Hematopoietic multipotent progenitor cell treated with erythropoietin and hydrocortisone succinate and interleukin-3 and kit ligand, for 6 days (in vitro differentiated cells): ENCODE measurements at places on chromosomes 12 and 14.

DNA sequence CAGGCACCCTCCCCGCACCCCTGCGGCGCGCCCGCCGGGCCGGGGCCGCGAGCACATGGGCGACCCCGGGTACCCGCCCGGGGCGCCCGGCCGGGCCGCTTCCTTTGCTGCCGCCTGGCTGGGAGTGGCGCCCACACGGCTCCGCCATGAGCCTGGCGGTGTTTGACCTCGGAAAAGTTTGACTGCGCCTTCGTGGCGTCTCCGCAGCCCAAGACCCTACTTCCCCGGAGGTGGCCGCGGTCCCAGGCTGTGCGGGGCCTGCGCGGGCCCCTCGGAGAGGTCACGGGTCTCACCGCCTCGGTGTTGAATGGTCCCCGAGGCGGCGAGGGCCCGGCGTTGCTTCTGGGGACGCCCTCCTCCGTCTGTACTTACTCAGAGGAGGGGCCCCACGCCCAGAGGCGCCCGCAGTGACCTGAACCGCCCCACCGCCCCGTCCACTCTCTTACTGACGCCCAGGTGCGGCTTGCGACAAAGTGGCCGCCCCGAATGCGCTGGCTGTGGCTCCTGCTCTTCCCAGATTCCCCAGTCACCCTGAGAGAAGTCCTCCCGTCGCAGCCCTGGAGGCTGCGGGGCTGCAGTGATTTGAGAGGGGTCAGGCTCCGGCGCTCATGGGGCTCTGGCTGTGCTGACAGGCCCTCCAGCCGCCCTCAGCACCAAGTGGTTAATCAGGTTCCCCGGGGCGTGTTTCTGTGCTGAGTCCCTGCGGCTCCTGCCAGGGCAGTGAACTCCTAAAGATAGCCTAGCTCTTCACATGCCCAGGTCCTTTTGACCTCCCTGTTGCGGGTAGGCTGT lies 5.8 kb downstream of the KMT5A start:
- peak; percentile 61 for DNase-seq

- DNase-seq: no peak
These were observed 174.1 kb upstream of the PDZRN4 start for GRCh38 chr12:41013881-41014642.

DNA sequence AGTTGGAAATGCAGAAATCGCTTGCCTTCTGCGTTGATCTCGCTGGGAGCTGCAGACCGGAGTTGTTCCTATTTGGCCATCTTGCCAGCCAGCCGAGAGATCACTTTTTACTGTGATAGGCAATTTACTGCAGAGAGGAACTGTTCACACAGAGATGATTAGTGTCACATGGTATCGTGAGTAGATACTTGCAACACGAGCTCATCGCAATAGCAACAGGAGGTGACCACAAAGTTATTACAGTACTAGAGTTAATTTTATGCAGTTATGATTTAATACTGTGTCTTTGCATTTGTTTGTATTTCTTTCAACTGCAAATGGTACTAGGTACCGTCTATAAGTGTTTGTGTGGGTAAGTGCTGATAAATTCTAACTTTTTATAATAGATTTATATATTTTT lies 27.8 kb downstream of the NOPCHAP1 start:
- peak; percentile 8 for DNase-seq

DNA sequence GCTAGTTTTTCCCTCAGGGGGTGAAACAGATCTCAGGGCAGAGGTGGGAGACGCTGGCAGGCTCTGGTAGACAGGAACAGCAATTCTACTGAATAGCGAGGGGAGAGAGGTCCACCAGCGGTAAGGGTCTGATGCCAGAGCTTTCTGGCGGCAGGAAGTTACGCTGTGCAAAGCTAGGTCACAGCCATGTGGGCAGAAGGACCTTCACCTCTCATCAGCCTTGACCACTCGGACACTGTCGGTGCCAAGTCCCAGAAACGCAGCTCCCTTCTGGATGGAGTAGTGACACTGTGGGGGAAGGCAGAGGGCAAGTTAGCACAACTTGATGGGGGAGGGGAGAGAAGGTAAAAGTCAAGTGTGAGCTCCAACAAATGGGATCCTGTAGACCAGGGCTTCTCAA lies 10.3 kb upstream of the ZNF740 start:
- no peak for DNase-seq

DNA sequence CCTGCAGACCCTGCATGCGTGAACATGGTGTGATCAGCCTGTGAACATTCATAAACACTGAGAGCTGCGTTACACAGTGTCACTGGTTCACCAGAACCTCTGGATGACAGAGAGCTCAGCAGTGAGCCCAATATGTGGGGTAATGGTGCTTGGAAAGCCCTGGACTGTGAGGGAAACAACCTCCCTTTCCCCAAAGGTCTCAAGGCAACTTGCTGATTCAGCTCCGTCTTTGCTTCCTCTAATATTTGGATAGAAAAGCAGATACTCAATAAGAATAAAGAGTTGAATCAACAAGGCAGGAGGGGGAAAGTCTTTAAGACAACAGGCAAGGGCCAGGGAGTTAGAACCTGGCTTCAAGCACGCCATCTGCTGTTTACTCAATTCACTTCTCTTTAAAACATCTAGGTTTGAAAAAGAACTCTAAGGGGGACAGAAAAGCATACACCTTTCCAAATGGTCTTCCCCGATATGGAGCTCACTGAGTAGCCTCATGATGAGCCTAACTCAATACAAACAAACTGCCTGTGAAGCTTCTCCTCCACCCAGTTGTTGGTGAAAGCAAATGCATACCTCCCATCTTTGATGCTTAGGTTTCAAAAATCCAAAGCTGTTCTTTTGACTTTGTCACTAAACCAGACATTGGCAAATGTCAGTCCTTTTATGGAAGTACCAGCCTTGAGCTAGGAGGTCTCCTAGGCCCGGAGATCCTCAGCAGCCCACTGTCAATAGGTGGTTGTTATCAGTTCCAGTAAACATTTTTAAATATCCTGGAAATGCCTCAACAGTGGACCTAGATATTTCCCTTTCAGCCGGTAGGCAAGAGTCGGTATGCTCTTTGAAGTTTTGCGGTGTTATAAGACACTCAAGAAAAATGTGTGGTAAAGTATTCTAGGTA lies 76.1 kb downstream of the SAMD4A start:
- peak; percentile 32 for DNase-seq

DNA sequence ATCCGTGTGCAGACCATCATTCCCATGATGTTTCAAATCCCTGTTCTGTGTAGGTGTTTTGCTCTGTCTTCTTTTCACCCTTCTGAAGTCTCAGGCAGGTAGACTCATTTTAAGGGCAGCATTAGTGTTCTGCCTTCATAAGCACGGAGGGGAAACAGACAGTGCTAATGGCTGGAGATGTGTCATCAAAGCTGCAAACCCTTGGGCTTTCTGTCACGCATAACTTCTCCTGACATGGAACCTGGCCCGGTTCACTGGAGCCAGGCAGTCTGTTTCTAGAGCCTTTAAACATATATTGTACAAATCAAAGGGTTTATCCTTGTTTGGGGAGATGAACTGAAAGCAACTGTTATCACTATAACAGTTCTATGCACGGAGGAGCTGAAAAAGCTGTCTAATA lies 141.4 kb downstream of the TMEM132D start:
- no peak for DNase-seq

GRCh38 chr14:105414456-105415371 lies 4.9 kb upstream of the MTA1 start:
- DNase-seq: peak; percentile 85

DNA sequence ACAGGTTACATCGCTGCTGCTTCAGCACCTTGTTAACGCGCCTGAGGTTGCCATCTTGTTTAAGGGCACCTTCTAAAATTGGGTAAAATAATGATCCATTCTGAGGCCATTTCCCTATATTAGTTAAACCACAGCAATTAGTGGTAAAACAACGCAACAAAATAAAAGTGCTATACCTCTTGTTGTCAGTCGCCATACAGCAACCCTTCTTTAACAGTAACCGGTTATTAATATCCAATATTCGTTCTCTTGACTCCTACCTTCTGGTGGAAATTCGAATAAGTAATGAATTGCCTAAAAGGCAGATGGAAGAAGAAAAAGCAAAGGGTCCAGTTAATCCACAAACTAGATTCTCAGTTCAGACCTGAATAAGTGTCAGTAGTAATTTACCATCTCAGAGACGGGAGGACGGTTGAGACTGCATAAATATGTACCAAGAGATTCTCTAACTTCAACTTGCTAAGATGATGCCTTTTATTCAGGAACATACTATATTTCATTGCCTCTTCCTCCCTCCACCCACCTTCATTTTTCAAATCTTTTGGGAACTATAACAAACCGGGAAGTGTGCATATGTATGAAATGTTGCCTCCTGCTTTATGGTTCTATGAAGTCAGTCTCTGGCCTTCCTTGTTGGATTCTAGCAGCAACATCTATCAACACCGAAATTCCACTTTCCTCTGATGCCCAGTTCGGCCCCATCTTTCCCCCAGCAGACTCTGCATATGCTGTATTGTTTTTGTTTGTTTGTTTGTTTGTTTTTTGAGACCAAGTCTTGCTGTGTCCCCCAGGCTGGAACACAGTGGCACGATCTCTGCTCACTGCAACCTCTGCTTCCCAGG lies 824 bp upstream of the PSMB5 start:
- no peak for DNase-seq

DNA sequence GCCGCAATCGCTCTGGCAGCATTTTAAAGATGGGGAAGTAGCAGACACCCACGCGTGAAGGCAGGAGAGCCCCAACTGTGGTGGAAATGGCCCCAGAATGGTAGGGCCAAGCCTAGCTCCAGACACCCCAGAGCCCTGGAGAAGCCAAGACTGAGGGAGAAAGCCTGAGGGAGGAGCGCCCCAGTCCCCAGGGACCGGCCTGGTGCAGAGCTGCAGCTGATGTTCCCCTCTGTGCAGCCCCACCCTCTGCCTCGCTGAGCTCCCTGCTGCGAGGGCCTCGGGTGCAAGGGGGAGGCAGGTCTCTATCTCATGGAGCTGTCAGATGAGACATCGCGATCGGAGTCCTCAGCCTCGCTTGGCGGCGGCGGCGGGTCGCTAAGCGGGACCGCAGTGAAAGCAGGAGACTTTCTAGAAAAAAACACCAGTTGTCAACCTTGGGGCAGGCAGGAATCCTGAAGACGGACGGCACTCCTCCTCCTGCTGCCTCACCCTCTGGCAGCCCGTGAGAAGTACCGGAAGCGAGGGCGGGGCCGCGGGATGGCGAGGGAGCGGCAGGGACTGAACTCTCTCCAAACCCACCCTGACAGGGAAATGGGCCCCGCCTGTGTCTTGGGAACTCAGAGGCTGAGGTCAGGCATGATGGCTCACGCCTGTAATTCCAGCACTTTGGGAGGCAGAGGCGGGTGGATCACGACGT lies 6.0 kb downstream of the GAPDH start:
- peak; percentile 78 for DNase-seq
